ENCODE measurements at places on chromosomes 5 and 9.

- no peak for DNase-seq
Measured at GRCh38 chr5:178150977-178151734, 2.5 kb downstream of the NHP2 start.

GRCh38 chr5:144742361-144742760 lies 571.7 kb downstream of the KCTD16 start:
- DNase-seq = no peak

DNA sequence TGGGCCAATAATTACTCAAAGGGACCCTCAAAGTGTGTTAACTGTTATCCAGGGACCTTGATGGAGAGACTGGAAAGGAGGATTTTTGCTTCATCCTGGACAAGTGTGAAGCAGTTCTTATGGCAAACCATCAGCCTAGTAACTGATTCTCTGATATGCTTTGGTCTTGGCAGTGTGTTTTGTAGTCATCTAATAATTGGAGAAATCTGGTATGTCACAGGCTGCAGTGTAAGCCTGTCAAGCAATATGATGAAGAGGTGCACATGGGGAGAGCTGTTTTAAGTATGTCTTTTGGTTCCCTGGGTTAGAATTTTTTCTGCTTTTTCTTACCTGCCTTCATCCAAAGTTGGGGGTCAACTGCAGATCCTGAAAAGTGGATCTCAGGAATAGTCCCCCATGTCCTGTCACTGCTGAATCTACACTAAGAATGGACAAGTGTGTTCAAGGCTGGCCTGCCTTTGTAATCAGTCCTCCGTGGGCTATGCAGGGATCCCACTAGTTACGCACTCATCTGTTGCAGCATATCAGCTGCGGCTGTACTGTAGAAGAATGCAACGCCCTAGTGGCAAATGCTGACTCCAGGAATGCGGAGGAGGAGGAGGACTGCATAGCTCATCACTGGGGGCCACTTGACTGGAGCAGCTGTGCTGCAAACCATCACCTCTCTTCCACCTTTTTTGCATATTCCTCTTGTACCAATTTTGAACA lies 1.9 kb downstream of the SPTAN1 start:
- no peak for DNase-seq

DNA sequence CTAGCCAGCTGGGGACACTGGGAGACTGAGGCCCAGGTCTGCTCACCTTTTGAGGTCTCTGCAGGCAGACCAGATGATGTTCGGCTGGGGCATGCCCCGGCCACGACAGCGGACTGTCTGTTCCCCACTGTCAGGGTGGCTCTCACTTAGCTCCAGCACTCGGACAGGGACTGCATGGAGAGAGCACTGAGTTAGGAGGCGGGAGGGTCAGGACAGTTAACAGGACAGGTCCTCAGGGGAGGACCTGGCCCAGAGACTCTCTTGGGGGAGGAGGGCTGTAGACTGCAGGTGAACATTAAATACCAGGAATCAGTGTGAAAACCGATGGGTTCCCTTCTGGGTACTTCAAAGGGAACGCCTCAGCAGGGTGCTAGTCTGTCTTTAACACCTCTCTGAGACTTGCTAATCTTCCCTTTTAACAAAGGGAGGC lies 25.1 kb downstream of the PDGFRB start:
- DNase-seq = no peak

- DNase-seq = no peak
Measured at GRCh38 chr5:87081511-87082372, 185.9 kb upstream of the RASA1 start.

GRCh38 chr5:73135429-73136054 lies 15.2 kb downstream of the TMEM171 start:
- DNase-seq = no peak

- no peak for DNase-seq
Measured at GRCh38 chr5:90424245-90424644, 14.7 kb upstream of the CETN3 start.
